Left ventricle myocardium inferior (tissue), 1 donor: ENCODE measurements at places on chromosomes 3 and 15. TPM values are rescaled to one million over a fixed set of nuclear protein-coding genes. Genes with fewer than 3 reads are reported as not detected.

Gene SCAMP2
- total RNA-seq = 40.7 TPM

Gene GP5
- not detected for total RNA-seq

Gene CTXN2
- total RNA-seq = not detected

Gene INAFM2
- total RNA-seq = 52.7 TPM

Gene RASGRP1
- 0.44 TPM for total RNA-seq

Gene LRTM1
- total RNA-seq = not detected

DNA sequence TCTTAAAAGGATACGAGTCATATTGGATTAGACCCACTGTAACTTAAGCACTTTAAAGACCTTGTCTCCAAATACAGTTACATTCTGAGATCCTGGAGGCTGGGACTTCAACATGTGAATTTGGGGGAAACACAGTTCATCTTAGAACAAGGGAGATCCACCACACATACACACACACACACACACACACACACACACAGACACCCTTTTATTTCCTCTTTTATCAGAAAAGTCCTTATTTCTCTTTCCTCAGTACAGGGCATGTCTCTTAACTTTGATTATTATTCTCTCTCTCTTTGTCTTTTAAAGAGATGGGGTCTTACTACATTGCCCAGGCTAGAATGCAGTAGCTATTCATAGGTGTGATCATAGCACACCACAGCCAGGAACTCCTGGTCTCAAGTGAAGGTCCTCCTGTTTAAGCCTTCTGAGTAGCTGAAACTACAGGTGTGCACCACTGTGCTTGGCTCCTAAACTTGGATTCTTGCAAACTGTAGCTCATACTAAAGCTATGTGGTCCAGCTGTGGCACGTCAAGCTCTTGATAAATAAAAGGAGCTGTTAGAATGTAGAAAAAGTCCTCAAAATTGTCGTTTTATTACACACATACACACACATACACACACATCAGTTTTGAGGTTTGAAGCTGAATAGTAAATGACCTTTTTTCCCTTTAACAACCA is 7.4 kb downstream of the GOLM2 start:
- DNase-seq = no peak

DNA sequence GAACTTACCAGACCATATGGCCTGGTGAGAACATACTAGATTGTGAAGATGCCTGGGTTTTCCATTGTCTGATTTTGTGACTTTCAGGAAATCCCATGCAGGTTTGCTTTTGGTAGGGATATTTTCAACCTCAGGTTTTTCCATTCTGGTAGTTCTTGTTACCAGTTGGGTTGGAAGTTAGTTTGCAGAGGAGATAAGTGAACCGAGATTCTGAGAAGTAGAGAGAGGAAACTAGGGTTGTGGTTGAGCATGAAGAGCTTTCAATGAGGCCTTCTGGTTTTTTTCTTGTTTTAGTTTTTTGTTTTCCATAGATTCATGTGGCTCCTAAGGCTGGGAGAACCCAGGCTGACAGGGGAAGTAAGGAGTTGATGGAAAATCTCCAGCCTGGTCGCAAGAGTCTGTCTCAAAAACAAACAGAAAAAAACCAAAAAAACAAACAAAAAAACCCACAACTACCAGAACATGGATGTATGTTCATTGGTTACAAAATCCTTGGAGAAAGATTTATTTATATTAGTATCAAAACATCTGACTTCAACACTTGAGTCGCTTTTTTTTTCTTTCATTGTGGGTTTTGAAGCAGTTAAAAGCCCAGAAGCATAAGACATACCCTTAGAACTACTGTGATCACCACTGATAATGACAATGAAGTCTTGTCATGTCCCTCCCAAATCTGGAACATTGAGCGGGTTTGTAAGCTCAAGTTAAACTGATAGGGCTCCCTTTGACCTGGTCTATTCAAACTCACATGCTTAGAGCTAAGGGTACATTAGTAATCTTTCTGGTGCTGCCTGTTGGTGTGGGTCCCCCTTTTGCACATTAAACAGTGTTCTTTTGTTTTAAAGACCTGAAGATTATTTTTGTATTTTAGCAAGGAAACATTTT is 3.2 kb downstream of the GPR171 start:
- no peak for DNase-seq

GRCh38 chr3:38561746-38562466 is 65.8 kb downstream of the EXOG start:
- no peak for DNase-seq

DNA sequence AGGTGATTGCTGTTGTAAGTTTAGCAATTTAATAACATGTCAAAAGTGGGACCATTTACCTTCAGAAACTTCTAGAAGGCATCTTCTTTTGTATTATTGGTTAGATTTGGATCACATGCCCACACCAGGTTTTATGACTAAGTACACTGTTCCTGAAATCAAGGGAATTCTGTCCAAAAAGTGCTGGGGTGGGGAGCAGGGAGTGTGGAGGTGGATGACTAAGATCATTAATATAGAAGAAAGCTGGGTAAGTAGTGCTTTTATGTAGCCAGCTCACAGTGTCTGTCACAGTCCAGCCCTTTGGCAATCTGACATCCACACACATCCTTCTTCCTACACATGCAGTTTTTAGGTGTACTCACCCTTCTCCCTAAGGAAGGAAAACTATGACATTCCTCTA is 120.0 kb downstream of the TMCO5A start:
- DNase-seq = no peak

- peak; percentile 65 for DNase-seq
Observed at GRCh38 chr3:27224197-27224596, 145.0 kb downstream of the NEK10 start.

DNA sequence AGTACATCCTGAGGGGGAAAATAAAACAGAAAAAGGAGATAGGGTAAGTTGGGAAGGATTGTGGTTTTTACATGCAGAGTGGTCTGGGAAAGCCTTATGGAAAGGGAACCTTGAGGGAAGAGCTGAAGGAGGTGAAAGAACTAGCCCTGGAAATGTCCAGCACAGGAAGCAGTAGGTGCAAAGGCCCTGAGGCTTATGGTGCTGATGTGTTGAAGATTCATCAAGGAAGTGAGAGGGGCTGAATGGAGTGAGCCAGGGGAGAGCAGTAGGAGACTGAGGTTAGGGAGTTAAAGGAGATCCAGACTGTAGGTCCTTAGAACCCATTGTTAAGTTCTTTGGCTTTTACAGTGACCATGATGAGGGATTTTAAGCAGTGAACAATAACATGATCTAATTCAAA is 33.0 kb downstream of the ATP1B3 start:
- DNase-seq = no peak

- DNase-seq = no peak
Observed at GRCh38 chr3:182837855-182838454, 44.7 kb downstream of the ATP11B start.
